ENCODE measurements at places on chromosomes 4 and X.
A peak's percentile ranks its signal among the peaks of the same experiment; 100 is the strongest.

DNA sequence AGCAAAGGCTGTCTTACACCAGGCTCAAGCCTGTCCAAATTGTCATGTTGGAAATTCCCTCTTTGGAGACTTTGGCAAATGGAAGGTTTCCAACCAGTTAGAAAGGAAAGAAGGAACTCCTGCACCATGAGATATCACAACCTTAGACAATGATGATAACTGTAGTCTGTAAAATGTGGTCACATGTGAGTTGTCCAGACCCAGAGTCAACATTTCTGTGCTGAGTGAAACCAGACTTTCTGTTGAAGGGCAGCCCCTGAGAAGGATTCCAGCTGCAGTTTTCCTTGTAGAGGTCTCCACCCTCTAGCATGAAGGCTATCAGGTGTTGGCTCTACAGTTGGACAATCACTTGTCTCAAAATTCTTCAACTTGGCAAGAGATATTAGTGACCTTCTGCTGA lies 82.4 kb downstream of the SOX3 start:
- no peak for DNase-seq

DNA sequence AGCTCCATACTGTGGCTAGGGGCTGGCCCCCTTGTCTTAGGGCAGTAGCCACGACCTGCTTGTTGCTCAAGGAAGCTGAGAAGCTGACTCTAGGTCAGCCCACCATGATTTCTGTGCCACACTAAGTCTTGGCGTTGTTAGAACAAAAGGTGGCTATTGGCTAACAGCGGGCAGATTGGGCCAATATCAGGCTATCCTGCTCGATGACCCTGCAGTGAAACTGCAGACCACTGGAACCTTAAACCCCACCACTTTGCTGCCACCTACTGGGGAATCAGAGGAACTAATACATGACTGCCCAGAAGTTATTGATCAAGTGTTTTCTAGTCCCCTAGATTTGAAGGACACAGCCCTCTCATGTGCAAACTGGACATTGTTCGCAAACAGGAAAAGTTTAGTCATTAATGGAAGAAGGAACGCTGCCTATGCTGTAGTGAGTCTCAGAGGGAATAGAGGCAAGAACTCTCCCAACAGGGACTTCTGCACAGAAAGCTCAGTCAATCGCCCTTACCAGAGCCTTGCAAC lies 17.0 kb upstream of the PAPSS1 start:
- no peak for DNase-seq

DNA sequence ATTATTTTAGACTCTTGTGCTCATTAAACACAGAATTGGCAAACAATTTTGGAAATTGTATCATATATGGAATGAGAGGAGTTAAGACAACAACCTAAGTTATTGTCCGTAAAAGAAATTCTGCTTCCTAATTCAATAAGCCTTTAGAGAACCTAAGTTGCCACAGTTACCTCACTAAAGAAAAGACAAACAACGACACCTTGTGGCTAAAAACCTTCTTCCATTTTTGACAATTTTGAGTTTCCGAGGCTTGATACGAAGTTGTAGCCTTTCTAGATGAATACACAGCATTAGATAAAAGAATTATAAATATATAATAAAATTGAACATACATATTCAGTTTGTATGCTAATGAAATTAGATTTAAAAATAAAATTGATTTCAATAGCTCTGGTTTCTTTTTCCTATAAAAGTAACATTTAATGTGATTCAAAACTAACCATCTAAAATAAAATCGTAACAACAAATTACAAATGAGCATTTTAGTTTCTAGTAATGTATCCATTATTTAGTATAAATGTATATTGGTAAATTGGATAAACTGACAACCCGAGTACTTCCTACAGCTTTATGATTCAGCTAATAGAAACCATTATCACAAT lies 275.1 kb downstream of the GPM6A start:
- no peak for DNase-seq

- DNase-seq: no peak
Measured at GRCh38 chr4:83558680-83559079, 22.8 kb downstream of the GPAT3 start.

DNA sequence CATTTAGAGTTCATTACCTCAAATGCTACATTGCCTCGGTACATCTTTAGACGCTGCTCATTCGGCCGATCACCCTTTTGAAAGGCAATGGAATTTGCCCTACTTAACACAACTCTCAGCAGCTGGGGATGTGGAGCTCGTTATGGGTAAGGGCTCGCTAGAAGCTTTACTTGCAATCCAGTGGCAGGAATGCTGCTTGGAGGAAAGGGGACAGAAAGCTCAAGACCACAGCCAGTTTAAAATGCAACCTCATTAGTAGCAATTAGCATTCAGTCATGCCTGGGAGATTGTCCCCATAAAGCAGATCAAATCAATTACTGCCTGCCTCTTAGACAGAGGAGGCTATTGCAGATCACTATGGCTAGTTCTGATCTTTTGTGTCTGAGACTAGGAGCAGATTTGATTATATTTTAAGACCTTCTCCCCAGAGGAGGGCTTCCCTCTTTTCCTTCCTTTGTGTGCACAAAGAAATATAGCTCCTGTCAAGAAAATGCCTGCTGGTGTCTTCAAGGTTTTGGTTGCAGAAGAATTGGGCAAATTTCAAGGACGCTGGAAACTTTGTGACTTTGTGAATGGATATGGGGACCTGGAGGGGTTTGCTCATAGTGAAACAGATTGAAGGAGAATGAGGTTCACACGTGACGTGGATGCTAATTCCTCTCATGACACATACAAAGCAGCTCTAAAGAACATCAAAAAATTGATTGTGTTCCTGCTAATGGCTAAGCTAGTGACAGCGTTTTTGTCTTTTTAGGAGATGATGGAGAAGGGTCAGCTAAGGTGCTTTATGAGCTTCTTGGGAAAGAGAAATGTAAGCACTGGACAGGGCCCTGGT lies 237.5 kb upstream of the GLRA2 start:
- DNase-seq: no peak

DNA sequence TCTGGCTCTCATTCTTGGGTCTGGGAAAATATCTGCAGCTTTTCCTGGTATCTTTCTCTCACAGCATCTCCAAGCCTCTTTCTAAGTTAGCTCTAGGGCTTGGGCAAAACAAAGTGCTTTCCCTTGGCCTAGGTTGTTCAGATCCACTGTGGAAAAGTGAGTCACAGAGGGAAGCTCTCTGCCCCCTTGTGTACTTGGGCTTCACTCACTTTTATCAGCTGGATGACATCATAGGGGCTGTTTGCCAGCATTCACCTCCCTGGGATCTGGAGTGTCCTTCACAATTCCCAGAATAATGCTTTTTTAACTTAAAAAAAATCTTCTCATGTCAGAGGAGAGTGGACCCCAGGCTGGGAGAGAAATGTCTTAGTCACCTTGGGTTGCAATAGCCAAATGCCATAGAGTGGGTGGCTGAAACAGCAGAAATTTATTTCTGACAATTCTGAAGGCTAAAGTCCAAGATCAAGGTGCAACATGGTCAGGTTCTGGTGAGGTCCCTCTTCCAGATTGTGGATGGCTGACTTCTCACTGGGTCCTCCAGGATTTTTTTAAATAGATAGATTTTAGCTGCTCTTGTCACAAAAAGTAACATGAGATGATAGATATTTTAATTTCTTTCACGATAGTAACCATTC lies 247.8 kb downstream of the SH2D1A start:
- no peak for DNase-seq

GRCh38 chr4:126533146-126533805 lies 1099.5 kb upstream of the INTU start:
- DNase-seq: no peak

DNA sequence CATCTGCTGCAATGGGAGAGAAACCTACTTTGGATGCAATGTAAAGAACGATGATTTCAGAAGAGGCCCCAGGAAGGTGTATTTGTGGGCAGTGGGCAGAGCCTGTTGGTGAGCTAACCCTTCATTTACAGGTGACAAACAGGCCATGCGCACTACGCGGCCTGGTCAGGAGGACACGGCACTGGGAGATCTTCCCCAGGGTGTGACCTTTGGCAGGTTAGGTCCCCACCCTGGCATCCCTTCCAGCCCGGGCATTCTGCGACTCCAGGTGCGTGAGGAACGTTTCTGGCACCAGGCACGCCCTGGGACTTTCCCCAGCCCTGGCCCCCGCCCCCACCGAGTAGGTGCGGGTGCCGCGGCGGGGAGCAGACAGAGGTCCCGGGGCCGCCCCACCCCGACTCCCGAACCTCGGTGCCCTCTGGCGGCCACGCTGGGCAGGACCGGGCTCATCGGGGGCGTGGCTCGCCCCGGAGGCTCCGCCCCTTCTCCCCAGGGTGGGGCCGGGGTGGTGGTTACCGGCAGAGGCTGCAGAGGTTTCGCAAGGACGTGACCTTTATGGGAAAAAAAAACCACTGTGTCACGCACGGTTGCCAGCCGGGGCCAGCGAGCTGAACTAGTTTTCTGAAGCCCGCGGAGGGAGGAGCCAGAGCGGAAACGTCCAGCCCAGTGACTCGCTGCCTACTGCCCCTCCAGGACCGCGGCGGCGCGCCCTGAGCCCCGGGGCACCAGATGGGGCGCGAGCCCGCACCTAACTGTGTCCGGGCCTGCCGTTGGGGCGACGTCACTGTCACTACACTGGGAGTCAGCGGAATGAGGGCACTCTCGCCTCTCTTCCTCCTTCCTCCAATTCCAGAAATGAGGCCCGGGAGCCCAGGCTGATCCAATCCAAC lies 5.0 kb upstream of the NYX start:
- DNase-seq: peak; percentile 42
